ENCODE measurements at places on chromosomes 3 and 15.

- DNase-seq: no peak
Observed at GRCh38 chr3:170602556-170602955, 16.7 kb upstream of the SLC7A14 start.

GRCh38 chr3:188179006-188179966, 25.3 kb downstream of the LPP start:
- DNase-seq: peak; percentile 63

DNA sequence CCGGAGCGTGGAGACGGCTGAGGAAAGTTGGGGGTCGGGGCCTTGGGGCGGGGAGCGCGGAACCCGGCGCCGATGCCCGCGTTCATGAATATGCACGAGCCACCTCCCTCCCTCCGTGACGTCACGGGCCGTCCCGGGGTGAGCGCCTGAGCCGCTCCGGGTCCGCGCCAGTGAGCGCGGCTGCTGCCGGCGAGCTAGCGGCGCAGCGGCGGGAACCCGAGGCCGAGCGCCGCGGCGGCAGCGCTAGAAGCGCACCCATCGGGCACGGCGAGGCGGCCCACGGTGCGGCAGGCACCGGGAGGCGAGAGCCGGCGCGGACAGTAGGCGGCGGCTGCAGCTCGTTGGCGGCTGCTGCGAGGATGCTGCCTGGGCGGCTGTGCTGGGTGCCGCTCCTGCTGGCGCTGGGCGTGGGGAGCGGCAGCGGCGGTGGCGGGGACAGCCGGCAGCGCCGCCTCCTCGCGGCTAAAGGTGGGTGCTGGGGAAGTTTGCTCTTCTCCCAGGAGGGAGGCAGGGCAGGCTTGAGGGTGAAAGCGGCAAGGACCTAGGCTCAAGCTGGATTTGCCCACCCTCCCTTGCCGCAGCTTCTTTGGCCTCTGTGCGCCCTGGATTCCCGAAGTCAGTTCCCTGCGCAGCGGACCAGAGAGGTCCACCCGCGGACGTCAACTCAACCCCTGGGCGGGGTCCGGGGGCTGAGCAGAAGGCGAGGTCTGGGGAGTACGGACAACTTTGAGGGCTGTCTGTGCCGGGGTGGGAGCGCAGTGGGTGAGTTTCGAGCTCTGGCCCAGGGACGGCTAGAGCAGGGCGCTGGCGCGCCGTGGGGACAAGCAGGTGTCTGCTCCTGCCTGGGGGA, at the start of gene CLSTN2:
TSS of gene CLSTN2 (plus strand) at position 170 of the 850 bp plus-strand sequence.
- no peak for DNase-seq

DNA sequence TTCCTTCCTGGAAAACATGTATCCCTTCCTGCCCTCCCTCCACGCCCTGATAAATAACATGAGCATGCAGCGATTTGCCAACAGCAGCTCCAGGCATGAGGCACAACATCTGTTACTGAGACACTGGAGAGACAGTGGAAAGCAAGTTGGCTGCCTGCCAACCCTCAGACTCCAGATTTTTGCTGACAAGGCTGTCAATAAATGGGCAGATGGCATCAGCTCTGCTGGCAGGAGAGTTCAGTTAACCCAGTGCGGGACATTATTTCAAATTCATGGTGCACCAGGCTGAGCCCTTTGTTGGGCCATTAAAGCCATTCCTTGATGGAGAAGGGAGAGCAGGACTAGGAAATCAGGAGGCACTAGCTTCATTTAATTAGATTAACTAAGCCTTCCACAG, 293.3 kb downstream of the MEX3B start:
- no peak for DNase-seq

DNA sequence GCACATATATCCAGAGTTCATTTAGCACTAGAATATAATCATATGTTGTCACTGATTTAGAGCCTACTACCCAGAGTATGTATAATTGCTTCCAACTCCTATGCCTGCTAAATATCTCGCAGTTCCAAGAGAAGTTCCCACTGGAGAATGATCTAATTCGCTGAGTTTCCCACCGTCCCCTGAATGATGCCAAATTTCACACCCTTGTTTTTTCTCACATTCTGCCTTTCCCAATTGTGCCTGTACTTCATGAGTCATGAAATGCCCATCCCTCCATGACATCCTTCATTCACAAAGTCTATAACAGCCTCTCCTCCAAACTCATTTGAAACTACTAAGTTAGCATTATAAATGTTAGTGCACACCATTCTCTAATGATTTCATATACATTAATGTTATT, 177.2 kb downstream of the CBLB start:
- no peak for DNase-seq
